CD4-positive, alpha-beta memory T cell (primary cell): ENCODE measurements at places on chromosomes 1 and 21.

GRCh38 chr1:74763807-74764206 lies 30.9 kb downstream of the TYW3 start:
- no peak for DNase-seq

- no peak for DNase-seq
Observed at GRCh38 chr1:26529405-26529654, 231 bp upstream of the RPS6KA1 start.

- no peak for DNase-seq
Observed at GRCh38 chr1:35845766-35846165, 37.2 kb upstream of the AGO1 start.

- DNase-seq, result no peak
Observed at GRCh38 chr1:216005916-216006315, 417.3 kb downstream of the USH2A start.

GRCh38 chr1:16143566-16144324 lies 12.1 kb downstream of the EPHA2 start:
- DNase-seq, result no peak

GRCh38 chr1:224357626-224358124 lies 996 bp downstream of the CNIH4 start:
- DNase-seq, result no peak

- DNase-seq, result peak; percentile 80
Observed at GRCh38 chr1:226125097-226125630, 61.4 kb downstream of the ACBD3 start.

GRCh38 chr1:231028682-231029081 lies 11.4 kb downstream of the FAM89A start:
- no peak for DNase-seq

- DNase-seq, result no peak
Observed at GRCh38 chr1:241819340-241819866, 28.6 kb upstream of the EXO1 start.

DNA sequence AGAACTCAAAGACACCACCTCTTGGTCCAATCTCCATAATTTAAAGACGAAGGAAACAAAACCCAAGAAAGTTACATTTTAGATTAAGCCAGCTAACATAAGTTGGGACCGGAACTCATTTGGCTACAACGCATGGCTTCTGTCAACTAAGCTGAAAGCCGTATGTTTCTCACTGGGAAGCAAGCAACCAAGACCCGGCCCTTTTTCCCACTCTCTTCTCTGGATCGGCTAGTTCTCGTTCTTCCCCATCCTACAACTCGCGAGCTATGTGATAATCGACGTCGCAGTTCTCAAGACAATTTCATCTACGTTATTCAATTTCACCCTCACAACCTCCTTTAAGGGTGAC lies 601 bp downstream of the CCT8 start:
- no peak for DNase-seq

DNA sequence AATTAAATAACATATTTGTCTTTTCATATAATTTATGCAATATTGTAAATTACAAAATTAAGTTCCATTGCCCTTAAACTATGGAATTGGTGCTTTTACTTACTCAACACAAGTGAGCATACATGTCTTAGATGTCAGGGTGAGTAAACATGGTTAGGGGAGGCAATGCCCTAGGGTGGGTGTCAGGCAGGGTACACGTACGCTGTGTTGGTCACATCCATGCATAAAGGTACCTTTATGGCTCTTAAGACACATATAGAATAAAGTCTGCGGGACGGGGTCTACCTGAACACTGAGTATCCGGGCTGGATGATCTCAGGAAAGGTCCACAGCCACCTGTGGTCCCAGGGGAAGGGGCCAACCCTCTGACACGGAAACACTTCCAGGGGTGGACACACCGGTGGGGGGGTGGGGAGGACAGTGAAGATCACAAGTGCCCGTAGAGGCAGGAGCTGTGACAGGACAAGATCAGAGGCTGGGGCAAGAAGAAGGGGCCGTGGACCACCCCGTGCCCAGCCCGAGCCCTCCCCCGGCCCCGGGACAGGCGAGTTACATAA lies 720 bp downstream of the LIN9 start:
- DNase-seq, result no peak

- DNase-seq, result no peak
Observed at GRCh38 chr21:39386899-39387298, 38.0 kb upstream of the HMGN1 start.

- no peak for DNase-seq
Observed at GRCh38 chr1:61051719-61052394, 30.5 kb upstream of the NFIA start.

DNA sequence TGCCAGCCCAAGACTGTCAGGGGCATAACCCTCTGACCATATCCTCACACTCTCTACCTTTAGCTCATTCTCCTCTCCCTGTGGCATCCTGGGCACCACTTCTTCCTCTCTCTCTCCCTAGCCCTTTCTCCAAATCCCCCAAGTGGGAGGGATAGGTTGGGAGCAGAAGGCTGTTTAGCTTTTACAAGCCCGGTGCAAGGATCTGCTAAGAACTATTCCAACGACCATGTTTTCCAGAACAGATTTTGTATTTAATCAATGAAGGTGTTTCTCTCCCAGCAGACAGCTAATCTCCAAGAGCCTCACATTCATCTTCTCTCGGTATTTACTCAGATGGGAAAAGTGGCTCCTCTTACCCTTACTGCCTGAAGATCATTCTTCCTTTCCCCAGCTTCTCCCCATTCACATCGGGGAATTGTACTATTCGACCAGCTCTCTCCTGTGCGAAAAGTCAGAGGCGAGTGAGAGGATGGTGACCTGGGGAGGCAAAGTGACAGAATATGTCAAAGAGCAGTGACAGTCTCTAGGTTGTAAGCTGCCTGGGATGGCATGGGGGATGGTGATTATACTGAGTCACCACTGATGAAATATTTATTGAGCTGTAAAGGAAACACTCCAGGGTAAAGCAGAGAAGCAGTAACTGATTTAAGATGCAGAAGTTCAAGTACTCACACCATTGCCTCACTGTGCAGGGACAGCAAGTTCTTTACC lies 47.0 kb upstream of the RBM15 start:
- no peak for DNase-seq

- no peak for DNase-seq
Observed at GRCh38 chr21:40143822-40144525, 276.7 kb downstream of the PCP4 start.

DNA sequence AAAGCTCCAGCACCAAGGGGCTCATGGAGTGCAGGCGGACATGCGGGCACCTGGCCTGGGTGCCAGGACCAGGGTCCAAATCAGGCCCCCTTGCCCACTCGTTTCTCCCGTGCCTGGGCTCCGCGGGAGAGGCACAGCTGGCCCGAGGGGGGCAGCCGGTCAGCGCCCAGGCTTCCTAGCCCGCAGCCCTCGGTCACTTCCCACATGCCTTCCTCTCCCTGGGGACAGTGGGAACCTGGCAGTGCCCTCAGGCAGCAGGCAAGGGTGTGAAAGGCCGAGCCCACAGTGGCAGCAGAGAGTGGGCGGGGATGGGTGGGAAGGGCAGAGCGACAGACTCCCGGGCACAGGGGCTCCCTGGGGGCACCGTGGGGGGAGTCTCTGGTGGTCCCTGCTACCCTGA lies 69.8 kb downstream of the MEGF6 start:
- no peak for DNase-seq

DNA sequence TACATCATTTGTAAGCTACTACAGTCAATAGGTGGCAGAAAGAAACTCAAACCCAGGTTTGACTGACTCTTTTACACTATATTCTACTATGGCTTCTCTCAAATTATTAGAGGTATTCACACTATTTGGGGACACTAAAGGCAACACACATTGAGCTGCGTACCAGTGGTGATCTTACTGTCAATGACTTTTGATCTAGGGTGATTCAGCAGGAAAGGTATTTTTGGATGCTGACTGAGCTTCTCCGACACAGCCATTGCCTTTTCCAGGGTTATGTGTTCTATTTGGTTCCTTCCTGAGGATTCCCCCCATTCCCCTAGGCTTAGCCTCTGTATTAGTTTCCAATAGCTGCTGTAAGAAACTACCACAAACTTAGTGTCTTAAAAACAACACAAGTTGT lies 73.2 kb upstream of the JAK1 start:
- DNase-seq, result no peak

DNA sequence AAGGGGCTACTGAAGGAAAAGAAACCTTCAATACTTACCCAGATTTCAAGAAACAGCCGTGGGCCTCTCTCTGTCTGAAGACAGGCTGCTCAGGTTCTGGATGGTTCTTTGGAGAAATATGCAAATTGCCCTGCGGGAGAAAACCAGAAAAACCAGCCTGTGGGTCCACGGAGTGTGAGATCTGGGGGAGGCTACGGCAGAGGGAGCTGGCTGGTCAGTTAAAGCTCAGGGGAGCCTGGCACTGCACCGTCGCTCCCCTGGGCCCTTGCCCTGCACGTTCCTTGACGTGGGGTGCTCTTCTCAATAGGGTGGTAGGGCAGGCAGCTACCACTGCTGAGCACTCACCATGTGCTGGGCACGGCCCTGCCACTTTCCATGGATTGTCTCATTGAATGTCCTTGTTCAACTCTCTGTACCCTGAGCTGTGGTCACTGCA lies 12.7 kb downstream of the TMCO4 start:
- no peak for DNase-seq

DNA sequence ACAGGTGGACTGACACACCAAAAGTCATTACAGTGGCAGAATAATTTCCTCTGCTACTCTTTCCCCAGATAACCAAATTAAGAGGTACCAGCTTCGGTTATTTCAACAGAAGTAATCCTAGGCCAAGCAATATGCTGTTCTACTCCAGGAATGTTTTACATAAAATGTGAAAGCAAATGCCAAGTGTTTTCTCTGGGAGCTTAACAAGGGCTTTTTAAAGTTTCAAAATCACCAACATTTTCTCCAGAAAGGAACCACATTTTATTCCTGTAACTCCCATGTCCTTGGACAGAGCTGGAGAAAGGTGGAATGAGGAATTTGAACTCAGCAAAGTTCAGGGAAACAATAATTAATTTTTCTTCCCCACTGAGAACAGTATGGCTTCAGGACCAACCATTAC lies 27.2 kb downstream of the CNN3 start:
- no peak for DNase-seq

DNA sequence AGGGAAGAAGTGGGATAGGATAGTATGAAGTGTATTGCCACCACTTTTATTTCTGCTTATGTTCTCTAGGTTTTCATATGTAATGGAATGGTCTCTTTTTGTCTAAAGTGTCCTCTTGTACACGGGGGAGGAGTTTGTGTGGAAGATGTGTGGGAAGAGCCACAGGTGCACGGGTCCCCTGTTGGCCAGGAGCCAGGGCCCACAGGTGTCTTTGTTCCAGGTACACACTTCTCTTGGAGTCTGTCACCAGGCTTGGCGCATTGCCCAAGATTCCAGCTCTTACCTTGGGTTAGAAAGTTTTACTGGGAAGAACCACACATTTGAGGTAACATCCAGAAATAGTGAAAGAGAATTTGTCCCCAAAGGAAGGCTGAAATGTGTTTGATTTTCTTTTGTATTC lies 10.5 kb downstream of the TENT5C start:
- DNase-seq, result no peak

DNA sequence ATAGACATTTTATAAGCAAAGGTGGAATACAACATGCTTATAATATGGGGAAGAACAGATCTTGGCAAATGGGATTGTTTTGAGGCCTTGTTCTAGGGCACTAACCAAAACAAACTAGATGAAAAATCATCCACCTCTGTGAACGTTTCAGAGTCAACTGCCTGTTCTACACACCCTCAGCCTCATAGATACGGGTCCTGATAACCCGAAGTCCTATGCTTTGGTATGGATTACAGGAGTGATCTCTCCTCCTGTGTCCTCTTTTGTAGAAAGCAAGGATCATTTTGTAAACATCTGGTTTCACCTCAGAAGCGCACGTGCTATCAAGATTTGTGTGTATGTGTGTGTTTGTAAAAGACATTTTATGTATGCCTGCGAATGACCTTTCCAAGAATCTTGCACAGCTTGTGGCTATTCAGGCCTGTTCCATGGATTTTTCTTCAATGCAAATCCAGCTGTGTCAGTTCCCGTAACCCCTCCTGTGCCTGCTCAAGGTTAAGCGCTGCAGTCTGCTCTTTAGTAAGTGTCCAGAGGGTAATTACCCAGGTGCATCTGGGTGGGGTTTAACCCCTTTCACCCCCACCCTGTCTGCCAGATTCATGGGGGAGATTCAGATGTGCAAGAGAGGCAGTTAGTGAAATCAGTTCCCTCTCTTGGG lies 132.4 kb downstream of the ROR1 start:
- DNase-seq, result no peak

- DNase-seq, result peak; percentile 71
Observed at GRCh38 chr1:182601416-182601786, 2.8 kb downstream of the RGS16 start.

DNA sequence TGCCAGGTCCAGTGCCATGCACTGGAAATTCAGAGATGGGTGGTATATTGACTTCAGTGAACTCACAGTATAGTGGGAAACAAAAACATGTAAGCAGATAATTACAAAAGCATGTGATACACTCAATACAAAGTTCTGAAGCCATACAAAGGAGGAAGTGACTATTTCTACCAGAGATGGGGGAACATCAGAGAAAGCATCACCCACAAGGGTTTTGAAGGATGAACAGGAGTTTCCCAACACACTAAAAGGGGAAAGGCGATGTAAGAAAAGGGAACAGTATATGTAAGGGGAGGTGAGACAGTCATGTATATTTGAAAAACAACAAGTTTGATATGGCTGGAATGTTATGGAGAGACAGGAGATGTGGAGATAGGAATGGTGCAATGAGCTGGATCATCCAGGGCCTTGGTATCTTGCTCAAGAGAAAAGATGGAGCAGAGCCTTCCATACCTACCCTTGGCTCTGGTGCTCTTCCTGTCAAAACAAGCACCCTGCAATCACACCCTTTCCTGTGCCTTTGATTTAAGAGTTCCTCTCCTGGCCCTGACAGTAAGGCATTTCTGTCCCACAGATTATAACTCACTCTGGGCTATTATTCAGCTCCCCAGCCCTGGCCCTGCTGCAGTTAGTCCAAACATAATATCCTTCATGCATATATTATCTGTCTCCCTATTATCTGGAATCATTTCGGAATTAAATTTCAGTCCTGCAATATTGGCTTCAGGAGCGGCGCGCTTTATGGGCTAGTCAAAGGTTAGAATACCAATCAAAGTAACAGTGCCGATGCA lies 60.5 kb downstream of the DMAP1 start:
- no peak for DNase-seq

DNA sequence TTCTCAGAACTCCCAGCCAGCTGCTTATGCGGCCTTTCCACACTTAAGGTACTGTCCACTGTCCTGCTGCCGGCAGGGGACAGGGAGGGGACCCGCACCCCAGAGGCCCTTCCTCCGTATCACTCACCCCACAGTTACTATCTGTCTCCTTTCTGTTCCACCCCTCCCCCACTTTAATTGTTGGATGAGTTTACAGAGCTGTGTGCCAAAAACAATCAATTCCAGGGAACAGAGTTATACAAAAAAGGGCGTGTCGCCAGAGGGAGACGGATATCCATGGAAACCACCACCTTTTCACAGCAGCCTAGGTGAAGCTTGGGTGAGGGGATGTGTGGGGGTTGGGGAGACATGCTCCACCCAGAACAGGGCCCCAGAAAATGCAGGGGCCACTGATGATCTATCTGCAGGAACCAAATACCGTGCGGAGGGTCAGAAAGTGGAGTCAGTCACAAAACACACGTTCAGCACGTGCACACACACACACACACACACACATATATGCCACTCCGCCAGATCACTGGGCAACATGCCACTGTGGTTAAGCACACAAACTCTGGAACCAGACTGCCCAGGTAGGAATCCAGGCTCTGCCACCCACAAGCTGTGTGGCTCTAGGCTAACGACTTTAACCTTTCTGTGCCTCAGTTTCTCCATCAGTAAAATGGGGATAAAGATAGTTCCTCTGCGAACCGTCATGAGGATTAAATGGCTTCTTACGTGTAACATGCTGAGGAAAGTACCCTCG lies 30.5 kb downstream of the CASZ1 start:
- no peak for DNase-seq

- DNase-seq, result peak; percentile 29
Observed at GRCh38 chr1:25622531-25622930, 5.9 kb downstream of the MAN1C1 start.
